Dermis lymphatic vessel endothelial cell (primary cell): ENCODE measurements at places on chromosomes 12 and 14. TPM values are rescaled to one million over a fixed set of nuclear protein-coding genes. Genes with fewer than 3 reads are reported as not detected.

PPP1R36 gene
- 0.54 and 0.60 TPM in 2 replicates for total RNA-seq

NAB2 gene
- total RNA-seq: 8.9 and 11.7 TPM in 2 replicates

GARIN6 gene
- total RNA-seq: not detected in 2 replicates

OTOGL gene
- 0.22 and 0.43 TPM in 2 replicates for total RNA-seq

POLE2 gene
- total RNA-seq: 3.4 and 4.2 TPM in 2 replicates

LRIG3 gene
- 28.6 and 40.4 TPM in 2 replicates for total RNA-seq

FGF23 gene
- not detected in 2 replicates for total RNA-seq

GDF11 gene
- total RNA-seq: 1.4 and 1.5 TPM in 2 replicates

SSPN gene
- total RNA-seq: 0.76 and 0.86 TPM in 2 replicates

MYL2 gene
- 0.33 and 0.86 TPM in 2 replicates for total RNA-seq

ADCY6 gene
- 29.5 and 29.7 TPM in 2 replicates for total RNA-seq

C14orf132 gene
- total RNA-seq: 3.6 and 8.6 TPM in 2 replicates

RHEBL1 gene
- 0.76 and 1.2 TPM in 2 replicates for total RNA-seq

P2RX2 gene
- total RNA-seq: not detected in 2 replicates

GDF3 gene
- total RNA-seq: 0.26 and 1.2 TPM in 2 replicates

RAD9B gene
- total RNA-seq: 0.11 and 0.43 TPM in 2 replicates
